Stimulated activated CD8-positive, alpha-beta memory T cell treated with anti-CD3 and anti-CD28 coated beads, Interleukin-12 subunit alpha, Interleukin-12 subunit beta, amount 100 ng/mL, for 4 hours (primary cell): ENCODE measurements at places on chromosomes 7 and 10.

DNA sequence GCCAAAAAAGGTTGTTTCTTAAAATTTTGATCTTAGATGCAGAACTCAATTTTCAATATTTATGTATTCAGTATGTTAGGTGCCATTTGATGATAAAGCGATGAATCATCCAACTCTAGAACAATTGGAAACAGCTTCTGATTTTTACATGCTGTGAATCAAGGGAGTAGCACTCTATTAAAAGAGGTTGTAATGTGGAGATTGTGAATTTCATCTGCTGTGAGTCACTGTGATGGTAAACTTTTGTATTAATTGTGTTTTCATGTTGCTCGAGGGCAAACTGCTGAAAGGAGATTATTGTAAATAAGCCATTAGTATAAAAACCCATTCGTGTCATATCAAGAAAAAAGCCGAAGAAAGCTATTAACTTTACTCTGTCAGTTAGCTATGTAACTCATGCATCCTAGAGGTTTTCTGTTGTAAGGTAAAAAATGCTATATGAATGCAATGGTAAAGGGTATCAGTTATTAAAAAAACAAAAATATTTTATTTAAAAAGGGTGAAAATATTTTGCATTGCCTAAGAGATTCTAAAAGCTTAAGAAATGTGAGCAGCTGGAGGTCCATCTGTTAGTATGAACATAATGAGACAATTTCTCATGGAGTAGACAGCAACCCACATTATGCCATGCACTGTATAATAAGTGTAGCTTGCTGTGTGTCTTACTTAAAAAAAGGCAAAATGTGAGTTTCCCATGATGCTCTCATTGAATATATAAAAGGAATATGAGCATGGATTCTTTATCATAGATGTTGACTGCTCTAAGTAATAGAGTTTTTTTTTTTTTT lies 511.0 kb upstream of the PCDH15 start:
- DNase-seq, result no peak

- DNase-seq, result no peak
Measured at GRCh38 chr7:16708980-16709379, 44.6 kb upstream of the TSPAN13 start.

- no peak for DNase-seq
Measured at GRCh38 chr7:142592231-142592630, 157.0 kb upstream of the PRSS1 start.

DNA sequence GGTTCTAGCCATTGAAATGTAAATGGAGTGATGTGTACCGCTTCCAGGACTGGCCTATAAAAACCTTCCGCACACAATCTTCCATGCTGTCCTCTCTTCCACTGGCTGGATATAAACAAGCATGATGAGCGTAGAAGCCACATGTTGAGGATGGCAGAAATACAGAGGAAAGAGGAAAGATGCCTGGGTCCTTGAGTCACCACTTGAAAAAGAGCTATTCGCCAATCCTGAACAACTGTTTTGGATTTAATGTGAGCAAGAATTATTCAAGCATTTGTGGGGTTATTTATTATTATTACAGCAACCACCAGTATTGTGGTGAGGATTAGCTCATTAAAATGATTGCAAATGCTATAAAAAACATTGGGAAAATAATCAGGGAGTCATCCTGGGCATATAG lies 45.8 kb upstream of the PLXNA4 start:
- no peak for DNase-seq

DNA sequence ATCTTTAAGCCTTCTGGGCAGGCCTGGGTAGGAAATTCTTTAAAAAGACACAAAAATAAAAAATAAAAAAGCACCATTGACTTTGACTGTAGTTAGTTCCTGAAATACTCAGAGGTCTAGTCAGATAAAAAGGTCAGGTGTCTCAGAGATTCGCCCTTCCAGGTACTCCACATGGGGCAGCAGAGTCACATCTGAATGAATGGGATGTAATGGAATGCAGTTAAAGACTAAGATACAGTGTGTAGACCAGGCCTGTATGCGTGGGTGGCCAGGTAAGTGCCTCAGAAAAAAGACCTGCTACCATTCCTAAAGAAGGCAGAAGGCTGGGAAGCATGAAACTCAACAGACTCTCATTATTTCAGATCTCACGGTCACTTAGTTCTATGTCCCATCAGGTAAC lies 68.6 kb upstream of the SEM1 start:
- DNase-seq, result no peak

- no peak for DNase-seq
Measured at GRCh38 chr7:126716321-126716720, 536.4 kb downstream of the GRM8 start.

DNA sequence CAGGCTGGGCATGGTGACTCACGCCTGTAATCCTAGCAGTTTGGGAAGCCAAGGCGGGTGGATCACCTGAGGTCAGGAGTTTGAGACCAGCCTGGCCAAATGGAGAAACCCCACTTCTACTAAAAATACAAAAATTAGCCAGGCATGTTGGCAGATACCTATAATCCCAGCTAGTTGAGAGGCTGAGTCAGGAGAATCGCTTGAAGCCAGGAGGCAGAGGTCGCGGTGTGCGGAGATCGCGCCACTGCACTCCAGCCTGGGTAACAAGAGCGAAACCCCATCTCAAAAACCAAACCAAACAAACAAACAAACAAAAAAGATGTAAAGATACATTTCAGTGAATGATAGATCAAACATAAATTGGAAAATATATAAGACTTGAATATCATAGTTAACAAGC lies 105.9 kb downstream of the PLPP4 start:
- DNase-seq, result no peak

DNA sequence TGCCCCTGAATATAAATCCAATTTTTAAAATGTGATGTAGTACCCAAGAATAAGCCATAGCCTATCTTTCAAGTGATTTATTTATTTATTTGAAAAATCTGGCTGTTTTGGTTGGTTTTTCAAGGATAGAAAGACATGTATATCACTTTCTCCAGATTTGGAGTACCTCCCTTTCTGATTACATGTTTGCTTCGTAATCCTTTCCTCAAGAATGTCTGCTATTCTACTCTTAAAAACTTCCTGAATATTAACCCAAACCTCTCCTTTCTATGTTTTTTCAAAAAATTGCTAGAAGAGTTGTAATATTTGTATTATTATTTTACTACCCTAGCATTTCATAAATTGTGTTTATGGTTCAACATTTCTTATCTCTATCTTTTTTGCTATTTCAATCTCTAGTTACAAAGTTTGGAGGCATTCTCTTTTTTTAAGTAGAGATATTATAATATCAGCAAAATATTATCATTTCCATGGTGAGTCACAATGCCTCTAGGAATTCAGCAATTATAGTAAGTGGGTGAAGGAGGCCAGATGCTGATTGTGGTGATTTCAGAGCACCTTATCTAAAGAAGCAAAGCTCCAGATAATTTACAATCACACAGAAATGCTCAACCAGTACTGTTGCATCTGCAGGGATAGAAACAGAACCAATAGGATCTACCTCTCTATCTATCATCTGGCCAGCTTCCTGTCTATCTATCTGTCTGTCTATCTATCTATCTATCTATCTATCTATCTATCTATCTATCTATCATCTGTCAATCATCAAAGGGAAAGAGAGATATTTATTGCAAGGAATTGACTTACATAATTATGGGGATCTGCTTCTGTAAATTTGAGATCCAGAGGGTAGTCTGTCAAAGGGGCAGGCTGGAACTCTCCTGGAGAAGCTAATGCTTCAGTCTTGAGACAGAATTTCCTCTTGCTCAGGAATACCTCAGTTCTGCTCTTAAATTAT lies 412.5 kb upstream of the SEMA3C start:
- DNase-seq, result no peak

DNA sequence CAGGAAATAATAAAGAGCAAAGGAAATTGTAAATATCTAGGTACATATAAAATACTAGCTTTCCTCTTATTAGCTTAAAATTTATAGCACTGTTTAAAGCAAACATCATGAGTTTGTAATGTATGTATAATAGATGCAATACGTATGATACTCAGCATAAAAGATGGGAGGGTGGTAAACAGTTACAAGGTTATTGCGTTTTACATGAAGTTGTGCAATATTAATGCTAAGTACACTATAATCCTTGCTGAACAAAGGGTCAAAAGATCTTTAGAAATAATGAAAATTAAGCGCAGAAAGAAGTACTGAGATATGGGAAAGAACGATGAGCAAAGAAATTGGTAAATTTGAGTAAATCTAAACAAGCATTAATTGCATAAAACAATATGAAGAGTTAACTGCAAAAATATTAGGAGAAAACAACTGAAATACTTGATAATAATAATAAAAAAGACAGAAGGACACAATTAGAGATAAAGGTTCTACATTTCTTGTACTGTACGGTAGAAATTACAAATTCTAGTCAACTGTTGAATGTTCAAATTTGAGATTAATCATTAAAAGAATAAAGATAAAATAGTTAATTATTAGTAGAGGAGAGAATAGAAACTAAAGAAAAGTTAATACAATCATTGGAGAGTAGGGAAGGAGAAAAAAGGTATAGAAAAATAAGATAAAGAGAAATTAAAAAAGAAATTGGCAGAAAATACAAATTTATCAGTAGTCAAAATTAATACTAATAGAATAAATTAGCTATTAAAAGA lies 17.9 kb downstream of the C10orf67 start:
- no peak for DNase-seq

GRCh38 chr10:76993213-76993612 lies 644.4 kb downstream of the KCNMA1 start:
- no peak for DNase-seq

GRCh38 chr10:101438881-101439391 lies 85.0 kb downstream of the BTRC start:
- DNase-seq, result no peak

DNA sequence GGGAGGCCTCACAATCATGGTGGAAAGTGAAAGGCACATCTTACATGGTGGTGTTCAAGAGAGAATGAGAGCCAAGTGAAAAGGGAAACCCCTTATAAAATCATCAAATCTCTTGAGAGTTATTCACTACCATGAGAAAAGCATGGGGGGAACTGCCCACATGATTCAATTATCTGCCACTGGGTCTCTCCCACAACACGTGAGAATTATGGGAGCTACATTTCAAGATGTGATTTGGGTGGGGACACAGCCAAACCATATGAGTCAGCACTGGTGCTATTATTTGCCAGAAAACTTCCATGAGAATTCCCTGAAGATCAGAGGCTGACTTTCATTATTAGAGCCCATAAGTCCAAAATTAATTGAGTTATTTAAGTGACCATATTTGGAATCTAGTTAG lies 1001.2 kb upstream of the POT1 start:
- DNase-seq, result no peak

DNA sequence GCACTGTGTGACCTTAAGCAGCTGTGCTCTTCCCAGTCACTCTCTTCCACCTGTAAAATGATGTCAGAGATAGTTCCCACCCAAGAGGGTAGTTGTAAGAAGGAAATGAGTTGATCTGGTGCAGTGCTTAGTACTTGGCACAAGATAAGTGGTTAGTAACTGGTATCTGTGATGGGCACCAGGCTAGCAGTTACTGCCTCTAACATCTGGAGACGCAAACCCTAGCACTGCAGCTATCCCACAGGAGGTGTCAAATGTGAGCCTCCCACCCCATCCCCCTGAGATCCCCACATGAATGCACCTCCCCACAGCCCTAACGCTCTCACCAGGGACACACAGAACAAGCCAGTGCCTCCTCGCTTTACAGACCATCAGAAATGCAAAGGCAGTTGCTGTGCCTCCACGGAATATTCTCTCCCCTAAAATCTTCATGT lies 72.0 kb downstream of the KCNMA1 start:
- no peak for DNase-seq

DNA sequence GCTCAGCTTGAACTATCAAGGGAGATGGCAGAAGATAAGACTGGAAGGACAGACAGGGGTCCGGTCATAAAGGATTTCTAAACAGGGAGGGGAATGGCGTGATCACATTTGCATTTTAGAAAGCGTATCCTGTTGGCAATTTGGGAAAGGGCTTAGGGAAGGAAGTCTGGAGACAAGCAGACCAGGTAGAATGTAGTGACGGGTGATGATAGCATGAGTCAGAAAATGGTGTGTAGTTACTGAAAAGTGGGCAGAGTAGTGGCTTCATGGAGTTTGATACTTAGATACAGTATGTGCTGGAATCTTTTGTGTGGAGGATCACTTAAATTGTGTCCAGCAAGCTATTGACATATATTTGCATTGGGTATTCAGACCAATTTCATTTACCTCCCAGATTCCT lies 61.2 kb downstream of the LRGUK start:
- no peak for DNase-seq

- DNase-seq, result no peak
Measured at GRCh38 chr10:52146766-52147165, 167.3 kb upstream of the DKK1 start.

DNA sequence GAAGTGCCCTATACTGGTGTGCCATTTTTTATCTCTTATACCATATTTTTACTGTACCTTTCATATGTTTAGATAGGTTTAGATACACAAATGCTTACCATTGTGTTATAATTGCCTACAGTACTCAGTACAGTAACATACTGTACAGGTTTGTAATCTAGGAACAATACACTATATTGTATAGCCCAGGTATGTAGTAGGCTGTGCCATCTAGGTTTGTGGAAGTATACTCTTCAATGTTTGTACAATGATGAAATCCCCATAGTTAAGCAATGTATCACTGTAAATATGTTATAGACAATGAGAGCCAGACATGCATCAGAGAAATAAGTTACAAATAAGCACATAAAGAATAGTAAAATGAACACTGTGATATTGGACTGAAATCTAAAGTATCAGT lies 109.1 kb downstream of the IQUB start:
- DNase-seq, result no peak

- DNase-seq, result no peak
Measured at GRCh38 chr10:3066317-3067117, 831 bp upstream of the PFKP start.

DNA sequence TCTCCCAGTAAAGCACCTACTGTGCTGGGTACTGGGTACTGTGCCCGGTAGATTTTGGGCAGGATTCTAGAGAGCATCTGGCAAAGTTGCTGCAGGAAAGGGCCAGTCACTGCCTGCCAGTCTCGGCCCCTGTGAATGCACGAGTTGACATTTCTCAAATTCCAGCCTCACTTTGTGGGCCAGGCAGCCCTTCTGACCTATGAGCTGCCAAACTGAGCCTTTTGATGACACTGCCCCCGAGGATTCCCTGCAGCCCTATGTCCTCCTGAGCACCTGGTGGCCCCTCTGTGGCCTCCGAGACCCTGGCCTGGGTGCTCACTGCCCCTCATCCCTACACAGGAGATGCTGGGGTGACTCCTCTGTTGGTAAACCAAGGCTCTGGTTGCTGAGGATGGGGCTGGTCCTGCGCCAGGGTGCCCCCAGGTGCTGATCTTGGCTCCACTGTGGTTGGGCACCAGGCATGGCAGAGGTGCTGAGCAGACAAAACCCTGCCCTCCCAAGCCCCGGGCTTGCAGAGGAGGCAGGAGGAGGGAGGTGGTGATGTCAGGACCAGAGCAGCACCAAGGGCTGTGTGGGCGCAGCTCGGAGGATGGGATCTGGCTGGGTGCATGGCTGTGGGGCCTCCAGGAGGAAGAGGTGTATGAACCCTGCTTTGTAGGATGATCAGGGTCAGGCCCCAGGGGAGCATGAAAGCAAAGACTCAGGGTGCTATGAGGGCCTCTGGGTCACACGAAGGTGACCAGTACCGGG lies 16.2 kb downstream of the LHPP start:
- DNase-seq, result no peak
